ENCODE measurements at places on chromosomes 7 and 10.

- DNase-seq: no peak
These were observed 255.0 kb downstream of the RPS24 start for GRCh38 chr10:78288663-78289062.

- DNase-seq: no peak
These were observed 67.3 kb downstream of the OGDH start for GRCh38 chr7:44673771-44674170.

GRCh38 chr7:48217266-48217665 is 46.0 kb downstream of the ABCA13 start:
- DNase-seq: no peak

- DNase-seq: no peak
These were observed 176.4 kb downstream of the TAX1BP1 start for GRCh38 chr7:27916372-27916771.

DNA sequence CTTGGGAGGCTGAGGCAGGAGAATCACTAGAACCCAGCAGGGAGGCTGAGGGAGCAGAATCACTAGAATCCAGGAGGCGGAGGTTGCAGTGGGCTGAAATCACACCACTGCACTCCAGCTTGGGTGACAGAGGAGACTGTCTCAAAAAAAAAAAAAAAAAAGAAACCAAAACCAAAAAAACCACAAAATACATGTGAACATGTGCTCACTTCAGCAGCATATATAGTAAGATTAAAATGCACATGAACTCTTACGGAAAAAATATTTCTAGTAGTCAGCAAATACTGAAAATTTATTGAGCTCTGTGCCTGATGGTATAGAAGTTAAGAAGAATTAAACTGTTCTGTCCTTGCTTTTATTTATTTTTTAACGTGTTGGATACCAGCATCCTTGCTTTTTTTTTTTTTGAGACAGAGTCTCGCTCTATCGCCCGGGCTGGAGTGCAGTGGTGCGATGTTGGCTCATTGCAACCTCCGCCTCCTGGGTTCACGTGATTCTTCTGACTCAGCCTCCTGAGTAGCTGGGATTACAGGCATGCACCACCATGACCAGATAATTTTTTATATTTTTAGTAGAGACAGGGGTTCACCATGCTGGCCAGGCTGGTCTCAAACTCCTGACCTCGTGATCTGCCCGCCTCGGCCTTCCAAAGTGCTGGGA is 9.6 kb upstream of the ZNF487 start:
- DNase-seq: no peak

DNA sequence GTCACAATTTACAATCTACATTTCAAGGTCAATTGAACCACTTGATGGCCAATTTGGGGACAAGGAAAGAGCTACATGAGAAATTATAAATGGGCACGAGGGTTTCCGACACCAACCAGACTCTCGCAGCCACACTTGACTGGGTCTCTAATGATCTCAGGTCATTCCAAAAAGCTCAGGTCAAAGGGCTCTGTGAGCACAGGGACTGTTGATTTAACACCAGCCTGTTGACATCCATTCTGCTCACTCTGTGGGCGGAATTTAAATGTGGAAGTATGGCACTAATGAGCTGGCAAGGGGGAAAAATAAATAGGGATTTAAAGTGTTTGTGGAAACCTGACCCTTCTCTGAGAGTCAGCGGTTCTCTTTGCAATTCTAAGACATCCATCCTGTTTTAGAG is 810.7 kb upstream of the AUTS2 start:
- DNase-seq: no peak

DNA sequence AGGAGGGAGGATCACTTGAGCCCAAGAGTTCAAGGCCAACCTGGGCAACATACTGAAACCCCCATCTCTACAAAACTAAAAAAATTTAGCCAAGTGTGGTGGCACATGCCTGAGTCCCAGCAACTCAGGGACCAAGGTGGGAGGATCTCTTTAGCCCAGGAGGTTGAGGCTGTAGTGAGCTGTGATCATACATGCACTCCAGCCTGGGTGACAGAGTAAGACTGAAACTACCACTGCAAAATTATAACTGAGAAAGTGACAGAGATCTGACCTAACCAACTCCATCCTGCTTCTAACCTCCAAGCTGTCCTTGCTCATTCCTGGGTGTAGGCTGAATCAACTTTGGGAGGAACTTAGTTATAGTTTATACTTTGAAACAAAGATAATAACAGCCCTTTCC is 59.4 kb downstream of the HTR7 start:
- DNase-seq: no peak

- DNase-seq: no peak
These were observed 22.0 kb downstream of the PEX1 start for GRCh38 chr7:92506363-92506762.

DNA sequence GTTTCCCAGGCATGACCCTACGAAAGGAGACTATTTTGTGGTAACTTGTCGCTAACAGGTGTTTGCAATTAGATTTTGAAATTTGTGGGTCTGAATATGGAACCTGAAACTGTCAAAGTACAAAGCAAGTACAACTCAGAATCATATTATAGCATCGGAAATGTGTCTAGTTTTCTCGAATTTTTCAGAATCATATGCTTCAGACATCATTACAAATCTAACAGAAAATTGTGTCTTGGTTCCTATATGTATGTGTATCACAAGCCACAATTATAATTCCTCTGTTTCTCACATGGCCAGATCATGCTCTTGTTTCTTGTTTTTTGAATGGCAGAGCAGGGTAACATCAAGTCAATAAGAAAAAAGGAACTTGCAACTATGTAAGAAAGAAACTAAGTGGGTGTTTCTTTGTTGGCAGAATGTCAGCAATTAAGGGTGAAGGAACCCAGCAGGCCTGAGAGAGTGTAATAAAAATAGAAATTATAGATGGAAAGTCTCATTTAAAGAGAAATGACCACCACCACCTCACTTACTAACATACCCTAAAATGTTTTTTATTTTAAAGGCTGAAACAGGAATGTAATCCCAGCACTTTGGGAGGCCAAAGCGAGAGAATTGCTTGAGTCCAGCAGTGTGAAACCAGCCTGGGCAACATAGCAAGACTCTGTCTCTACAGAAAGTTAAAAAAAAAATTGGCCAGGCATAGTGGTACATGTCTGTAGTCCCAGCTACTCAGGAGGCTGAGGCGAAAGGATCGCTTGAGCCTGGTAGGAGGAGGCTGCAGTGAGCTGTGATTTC is 51.3 kb downstream of the PRTFDC1 start:
- DNase-seq: peak; percentile 46

DNA sequence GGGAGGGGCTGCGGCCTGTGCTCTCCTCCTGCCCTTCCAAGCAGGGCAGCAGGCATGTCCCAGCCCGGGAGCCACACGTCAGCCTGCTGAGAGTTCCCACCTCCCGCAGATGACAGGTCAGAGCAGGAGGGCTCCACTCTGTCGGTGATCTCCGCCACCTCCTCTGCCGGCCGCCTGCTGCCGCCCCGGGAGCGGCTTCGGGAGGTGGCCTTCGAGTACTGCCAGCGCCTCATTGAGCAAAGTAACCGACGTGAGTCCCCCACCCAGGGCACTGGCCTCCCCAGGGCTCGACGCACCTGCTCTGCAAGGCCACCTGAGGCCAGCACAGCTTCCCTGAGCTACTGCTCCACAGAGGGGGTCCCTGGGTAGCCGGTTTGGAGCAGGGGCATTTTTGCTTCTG is 9.4 kb downstream of the AP5Z1 start:
- no peak for DNase-seq

- DNase-seq: no peak
These were observed 83.1 kb upstream of the STEAP1B start for GRCh38 chr7:22582863-22583622.

DNA sequence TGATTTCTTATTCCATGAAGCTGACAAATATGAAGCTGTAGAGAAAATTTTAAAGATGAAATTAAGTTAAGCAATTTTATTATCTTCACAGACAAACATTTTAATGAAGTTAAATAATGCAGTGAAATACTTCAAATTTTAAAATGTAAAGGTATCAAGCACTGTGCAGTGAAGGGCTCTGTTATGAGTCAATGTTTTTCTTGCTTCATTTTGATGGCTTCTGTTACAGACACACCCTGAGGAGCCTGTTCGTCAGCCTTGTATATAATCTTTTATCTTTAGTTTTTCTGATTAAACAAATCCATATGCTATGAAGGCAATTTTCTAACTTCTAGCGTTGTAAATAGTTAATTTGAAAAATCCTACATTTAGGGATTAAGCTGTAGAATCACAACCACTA is 18.5 kb downstream of the VSTM2A start:
- no peak for DNase-seq

DNA sequence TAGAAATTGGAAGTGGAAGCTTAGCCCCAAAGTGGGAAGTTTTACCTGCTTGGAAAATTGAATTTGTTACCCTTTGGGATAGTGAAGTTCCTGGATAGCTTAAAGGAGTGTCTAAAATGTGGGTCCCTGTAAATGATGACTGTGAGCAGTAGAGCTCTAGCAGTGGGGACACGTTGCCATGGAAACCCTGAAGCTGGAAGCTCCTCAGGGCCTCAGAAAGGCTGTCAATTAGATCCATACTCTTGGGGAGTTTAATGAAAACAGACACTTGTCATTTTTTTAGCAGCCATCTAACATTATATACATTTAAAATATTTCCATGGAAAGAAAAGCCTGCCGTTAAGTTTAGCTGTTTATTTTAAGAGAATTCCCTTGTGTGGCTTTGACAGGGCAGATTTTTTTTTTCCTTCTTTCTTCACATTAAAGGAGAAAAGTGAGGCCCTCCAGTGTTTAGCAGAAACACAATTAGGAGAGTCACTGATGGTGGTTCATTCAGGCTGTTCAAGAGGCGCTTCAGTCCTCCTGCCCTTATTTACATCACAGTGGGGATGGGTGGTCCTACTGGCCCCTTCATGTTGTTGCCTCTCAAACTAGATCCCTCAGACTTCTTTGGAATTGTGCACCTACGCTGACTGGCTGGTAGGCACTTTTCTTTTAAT is 518.4 kb downstream of the CCSER2 start:
- no peak for DNase-seq

- no peak for DNase-seq
These were observed 132.4 kb downstream of the TSPAN12 start for GRCh38 chr7:120725376-120726039.

GRCh38 chr10:82477776-82478175 is 602.8 kb downstream of the NRG3 start:
- no peak for DNase-seq

GRCh38 chr10:28046579-28046978 is 47.7 kb upstream of the ODAD2 start:
- DNase-seq: no peak

DNA sequence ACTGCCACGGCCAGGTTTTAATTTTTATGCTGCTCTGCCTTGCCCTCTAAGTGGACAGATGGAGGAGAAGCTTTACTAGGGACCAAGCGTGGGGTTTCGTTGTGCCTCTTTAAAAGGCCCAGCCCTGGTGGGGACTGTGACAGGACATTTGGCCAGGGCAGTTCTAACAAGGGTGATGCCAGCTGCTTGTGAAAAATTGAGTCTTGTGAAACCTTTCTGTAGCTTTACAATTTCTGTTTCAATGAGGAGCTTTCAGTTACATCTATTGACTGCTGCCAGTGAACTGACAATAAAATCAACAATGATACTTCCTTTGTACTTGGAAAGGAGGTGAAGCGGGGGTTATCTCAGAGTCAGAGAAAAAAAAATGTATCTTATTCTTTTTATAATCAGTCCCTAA is 233.1 kb upstream of the CSTF2T start:
- no peak for DNase-seq

DNA sequence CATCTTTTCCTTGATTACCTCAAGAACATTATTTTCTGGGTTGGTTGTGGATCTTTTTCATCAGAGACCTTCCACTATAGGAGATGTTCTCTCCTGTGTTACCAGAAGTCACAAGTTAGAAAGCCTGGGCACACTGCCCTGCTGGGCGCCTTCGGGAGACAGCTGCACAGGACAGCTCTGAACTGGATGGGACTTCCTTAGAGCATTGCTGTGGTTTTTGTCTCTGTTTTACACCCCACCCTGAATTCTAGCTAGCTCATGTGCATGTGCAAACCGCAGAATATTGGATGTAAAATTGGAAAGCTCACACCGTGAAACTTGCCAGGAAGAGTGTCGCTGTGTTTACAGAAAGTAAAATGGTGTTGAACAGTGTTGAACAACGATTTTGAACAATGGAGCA is 54.4 kb upstream of the SEC61G start:
- no peak for DNase-seq

GRCh38 chr7:68785036-68785435 is 813.2 kb upstream of the AUTS2 start:
- DNase-seq: no peak

- no peak for DNase-seq
These were observed 95.3 kb downstream of the PIP4K2A start for GRCh38 chr10:22619101-22619500.

GRCh38 chr7:55515569-55516279 is 56.6 kb downstream of the VOPP1 start:
- no peak for DNase-seq

GRCh38 chr7:90119178-90119971 is 34.9 kb upstream of the STEAP1 start:
- DNase-seq: no peak

GRCh38 chr7:21903020-21903786 is 42.5 kb downstream of the CDCA7L start:
- DNase-seq: no peak

DNA sequence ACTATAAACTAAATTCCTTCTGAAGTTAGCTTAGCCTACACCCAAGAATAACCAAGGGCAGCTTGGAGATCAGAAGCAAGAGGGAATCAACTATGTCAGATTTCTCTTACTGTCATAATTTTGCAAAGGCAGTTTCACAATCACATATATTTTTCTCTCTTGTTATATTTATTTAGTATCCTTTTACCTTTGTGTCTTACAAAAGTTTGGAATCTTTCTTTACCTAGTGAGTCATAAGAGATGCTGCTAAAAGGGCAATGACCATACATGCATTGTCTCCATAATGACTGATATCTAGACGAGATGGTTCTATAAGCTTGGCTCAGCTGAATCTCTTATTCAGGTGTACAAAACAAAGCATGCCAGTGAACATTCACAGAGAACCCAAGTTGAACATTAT is 61.1 kb downstream of the PPP1R17 start:
- DNase-seq: no peak

DNA sequence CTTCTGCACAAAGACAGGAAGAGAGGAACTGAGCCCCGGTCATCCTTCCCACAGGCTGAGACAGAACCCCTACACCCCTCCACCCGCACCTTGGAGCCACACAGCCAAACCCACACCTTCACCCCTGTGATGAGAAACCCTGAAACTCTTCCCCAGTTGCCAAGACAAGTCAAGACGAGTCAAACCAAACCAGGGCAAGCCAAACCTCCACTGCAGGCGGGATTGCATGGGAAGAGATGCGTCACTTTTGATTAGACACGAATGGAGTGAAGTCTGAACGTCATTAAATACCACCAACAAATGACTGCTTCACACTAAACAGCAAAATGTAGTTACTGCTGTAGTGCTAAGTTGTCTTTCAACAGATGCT is 73.8 kb downstream of the PRPF18 start:
- DNase-seq: no peak

DNA sequence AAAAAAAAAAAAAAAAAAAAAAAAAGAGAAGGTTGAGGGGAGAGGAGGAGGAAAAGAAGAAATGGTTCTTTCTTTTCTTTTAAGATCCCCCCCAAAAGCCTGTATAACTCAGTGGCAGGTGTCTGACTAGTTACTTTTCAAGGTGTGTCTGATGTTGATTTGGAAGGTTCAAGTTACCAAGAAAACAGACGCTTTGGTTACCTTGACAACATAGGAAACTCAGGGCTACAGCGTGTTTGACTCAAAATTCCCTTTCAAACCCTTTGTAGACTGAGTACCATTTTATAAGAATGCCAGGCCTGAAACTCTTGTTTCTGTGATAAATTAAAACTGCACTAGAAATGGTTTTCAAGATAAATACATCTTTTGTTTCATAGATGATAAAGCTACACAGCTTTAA is 286.8 kb downstream of the SKIDA1 start:
- no peak for DNase-seq

- DNase-seq: no peak
These were observed 5.2 kb upstream of the KIF5B start for GRCh38 chr10:32061440-32061839.

Measured in GM18507 (cell line).